ENCODE measurements at places on chromosomes 11 and 22. TPM values are rescaled to one million over a fixed set of nuclear protein-coding genes. Genes with fewer than 3 reads are reported as not detected.

Gene GAS2
- total RNA-seq = 15.9 TPM

DNA sequence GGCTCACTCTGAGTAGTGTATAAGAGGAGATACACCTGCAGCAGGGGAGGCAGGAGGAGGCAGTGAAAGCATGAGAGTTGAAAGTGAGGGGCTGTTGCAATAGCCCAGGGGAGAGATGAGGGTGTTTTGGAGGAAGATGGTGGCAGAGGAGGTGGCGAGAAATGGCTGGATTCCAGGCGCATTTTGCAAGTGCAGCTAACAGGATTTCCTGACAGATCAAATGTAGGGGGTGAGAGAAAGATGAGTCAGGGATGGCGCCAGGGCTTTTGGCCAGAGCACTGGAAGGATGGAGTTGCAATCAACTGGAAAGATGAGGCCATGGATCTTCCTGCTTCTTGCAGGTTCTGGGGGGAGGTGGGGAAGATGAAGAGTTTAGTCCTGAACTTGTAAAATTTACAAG, 16.8 kb upstream of the TSPAN18 start:
- DNase-seq = no peak
- H3K27ac ChIP-seq = no peak overlapping the region
- H3K36me3 ChIP-seq = no peaks in the 10 kb centered on the region
- H3K4me1 ChIP-seq = no peaks in the 10 kb centered on the region

- DNase-seq = no peak
- no peaks in the 10 kb centered on the region for H3K4me1 ChIP-seq
- no peaks in the 10 kb centered on the region for H3K27me3 ChIP-seq
- no peaks in the 10 kb centered on the region for H3K36me3 ChIP-seq
- H3K4me3 ChIP-seq = no peak overlapping the region
Measured at GRCh38 chr11:15453211-15453765, 338.6 kb downstream of the INSC start.

- no peaks in the 10 kb centered on the region for H3K27me3 ChIP-seq
- no peak overlapping the region for H3K27ac ChIP-seq
- H3K4me3 ChIP-seq = no peak overlapping the region
Measured at GRCh38 chr11:61089806-61090491, 12.3 kb upstream of the CD5 start.

DNA sequence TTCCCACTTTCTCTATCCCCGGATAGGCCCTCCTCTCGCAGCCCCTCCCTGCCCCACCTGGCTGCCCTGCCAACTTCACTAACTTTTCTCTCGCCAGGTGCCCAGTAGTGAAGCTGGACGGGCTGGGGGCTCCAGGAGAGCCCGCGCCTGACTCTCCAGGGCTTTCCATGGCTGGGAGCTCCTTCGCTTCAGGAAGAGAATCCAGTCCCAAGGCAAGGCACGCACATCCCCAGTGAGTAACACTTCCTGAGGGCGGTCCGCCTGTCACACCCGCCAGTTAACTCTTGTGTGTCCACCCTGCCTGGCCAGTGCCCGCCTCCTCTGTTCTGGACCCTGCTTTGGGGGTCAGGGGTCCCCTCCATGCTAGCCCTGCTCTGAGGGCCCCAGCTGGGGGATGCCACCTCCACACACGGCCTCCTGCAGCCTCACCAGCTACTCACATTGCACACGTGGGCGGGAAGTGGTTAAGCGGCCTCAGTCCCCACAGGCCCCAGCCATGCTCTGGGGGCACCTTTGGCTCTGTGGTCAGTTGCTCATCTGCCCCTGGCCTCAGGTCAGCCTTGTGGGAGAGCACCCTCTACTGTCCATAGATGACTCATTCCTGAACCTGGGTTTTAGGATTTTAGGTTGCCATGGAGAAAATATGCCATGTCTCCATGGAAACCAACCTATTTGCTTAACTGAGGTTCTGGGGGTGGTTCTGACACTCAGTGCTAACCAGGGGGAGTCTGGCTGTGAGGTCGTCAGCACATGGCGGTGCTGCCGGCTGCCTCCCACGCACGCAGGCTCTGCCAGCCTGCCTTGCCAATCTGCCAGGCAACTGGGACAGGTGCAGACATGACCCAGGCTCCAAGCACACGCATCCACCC, at the start of gene RIN1:
TSS of gene RIN1 (minus strand) at position 201 of the 869 bp plus-strand sequence. CDS start at position 169, 32 bp downstream.
- no peaks in the 10 kb centered on the region for H3K27me3 ChIP-seq
- H3K36me3 ChIP-seq = peaks cover 57% of the 10 kb centered on the region

GRCh38 chr11:118200497-118200896, 24.1 kb upstream of the SCN2B start:
- H3K4me3 ChIP-seq = no peak overlapping the region
- no peak overlapping the region for H3K27ac ChIP-seq
- H3K36me3 ChIP-seq = no peaks in the 10 kb centered on the region
- no peaks in the 10 kb centered on the region for H3K27me3 ChIP-seq
- DNase-seq = no peak

DNA sequence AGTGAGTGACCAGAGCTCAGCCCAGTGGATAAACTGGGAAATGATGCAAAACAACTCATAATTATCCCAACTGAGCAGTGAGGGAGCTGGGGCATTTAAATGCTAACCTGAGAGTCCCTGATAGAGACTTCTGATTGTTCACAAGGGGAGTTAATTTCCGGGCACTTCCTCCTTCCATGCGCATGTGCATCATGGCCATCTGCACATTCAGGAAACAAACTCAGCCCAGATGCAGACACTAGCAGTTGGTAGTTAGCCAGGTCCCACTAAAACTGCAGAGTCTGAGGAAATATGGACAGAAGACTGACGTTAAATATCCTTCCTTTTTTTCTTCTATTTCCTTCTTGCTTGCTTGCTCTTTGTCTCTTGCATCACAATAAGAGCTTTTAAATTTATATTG, 852.1 kb upstream of the LRRC4C start:
- H3K27ac ChIP-seq = no peak overlapping the region
- H3K4me1 ChIP-seq = no peaks in the 10 kb centered on the region
- no peak for DNase-seq

DNA sequence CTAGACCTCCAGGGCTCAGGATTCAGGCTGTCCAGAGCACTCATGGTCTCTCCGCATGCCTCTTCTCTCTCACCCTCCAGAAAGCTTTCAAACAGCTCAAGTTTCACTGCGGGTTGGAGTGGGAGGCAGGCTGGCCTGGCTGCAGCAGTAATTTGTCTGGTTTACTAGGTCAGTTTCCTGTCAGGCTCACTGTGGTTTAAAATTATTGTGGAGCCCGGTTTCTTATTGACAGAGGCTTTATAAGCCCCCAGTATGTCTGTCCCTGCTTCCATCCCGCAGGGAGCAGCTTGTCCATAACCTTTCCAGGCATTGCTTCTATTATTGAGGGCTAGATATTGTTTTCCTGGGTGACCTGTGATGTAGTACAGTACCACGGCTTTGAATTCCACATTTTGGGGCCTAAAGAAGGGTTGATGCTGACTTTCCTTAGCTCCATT, 235.3 kb upstream of the SORL1-AS1 start:
- no peak overlapping the region for H3K4me3 ChIP-seq
- DNase-seq = no peak
- no peak overlapping the region for H3K27ac ChIP-seq
- no peaks in the 10 kb centered on the region for H3K4me1 ChIP-seq
- H3K27me3 ChIP-seq = no peaks in the 10 kb centered on the region

Gene LARGE2
- total RNA-seq = not detected

Gene NEFH
- total RNA-seq = 0.16 TPM

Gene LDHAL6A
- total RNA-seq = not detected

- H3K27ac ChIP-seq = no peak overlapping the region
- H3K4me3 ChIP-seq = no peak overlapping the region
- no peak for DNase-seq
- H3K4me1 ChIP-seq = no peaks in the 10 kb centered on the region
Measured at GRCh38 chr11:31326470-31327148, 42.9 kb downstream of the DCDC1 start.

- no peak for DNase-seq
- peaks cover 32% of the 10 kb centered on the region for H3K4me1 ChIP-seq
- peak overlapping the region; percentile 62 for H3K4me3 ChIP-seq
- no peaks in the 10 kb centered on the region for H3K36me3 ChIP-seq
- no peaks in the 10 kb centered on the region for H3K27me3 ChIP-seq
Measured at GRCh38 chr11:84922212-84922805, 704.8 kb downstream of the DLG2 start.

DNA sequence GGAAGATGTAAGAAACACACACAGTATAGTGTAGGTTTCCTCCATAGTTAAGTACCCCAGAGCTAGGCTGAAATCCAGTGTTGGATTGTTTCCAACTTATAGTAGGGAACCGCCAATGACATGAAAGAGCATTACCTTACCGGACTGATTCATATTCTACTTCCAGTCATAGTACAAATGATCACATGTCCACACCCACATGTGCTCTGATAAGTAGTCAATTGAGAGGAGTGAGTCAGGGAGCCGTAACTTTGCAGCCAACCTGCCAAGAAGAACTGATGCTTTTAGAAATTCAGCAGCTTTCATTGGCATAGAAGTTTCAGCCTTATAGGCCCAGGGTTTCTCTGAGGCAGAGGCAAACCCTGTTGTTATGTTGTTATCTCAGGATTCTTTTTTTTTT, 240.6 kb downstream of the ETS1 start:
- DNase-seq = no peak
- H3K4me1 ChIP-seq = peaks cover 21% of the 10 kb centered on the region
- H3K36me3 ChIP-seq = no peaks in the 10 kb centered on the region
- H3K27me3 ChIP-seq = no peaks in the 10 kb centered on the region
- no peak overlapping the region for H3K4me3 ChIP-seq

DNA sequence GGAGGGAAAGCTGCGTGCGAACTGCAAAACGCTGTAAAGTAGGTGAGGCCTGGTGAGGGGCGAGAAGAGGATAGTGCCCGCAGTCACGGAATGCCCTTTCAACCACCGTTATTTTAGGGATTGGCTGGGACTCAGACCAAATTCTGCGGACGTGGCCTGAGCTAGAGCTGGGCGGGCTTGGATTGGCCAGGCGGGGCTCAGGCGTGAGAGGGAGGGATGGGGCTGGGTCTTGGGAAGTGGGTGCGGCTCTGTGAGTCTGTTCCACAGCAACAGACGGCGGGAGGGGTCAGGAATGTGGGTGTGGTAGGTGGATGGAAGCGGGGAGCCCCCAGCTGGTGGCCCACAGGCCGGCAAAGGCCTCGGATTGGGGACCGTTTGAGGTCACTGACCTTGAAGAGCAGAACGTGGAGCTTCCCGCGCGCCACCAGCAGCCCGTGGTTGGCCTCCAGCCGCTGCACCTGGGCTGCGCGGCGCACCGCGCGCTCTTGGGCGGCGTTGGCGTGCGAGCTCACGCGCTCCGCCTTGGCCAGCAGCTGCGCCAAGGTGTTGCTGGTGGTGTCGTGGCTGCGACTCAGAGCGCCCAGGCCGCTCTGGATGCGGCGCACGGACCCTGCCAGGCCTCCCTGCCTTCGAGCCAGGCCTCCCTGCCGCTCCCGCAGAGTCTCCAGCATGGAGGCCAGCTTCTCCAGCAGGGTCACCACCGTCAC, 444 bp downstream of the CAVIN3 start:
- peak overlapping the region; percentile 100 for H3K27ac ChIP-seq
- no peaks in the 10 kb centered on the region for H3K36me3 ChIP-seq
- H3K27me3 ChIP-seq = no peaks in the 10 kb centered on the region
- peak; percentile 96 for DNase-seq

GRCh38 chr11:65780770-65781151, at the start of gene AP5B1:
TSS of gene AP5B1 (minus strand) at chr11:65780976. CDS start at chr11:65780591, 385 bp downstream.
- H3K27ac ChIP-seq = peak within 1 kb of the TSS; percentile 76
- H3K4me1 ChIP-seq = peaks cover 34% of the 10 kb centered on the region
- peaks cover 21% of the 10 kb centered on the region for H3K27me3 ChIP-seq
- DNase-seq = peak; percentile 68

DNA sequence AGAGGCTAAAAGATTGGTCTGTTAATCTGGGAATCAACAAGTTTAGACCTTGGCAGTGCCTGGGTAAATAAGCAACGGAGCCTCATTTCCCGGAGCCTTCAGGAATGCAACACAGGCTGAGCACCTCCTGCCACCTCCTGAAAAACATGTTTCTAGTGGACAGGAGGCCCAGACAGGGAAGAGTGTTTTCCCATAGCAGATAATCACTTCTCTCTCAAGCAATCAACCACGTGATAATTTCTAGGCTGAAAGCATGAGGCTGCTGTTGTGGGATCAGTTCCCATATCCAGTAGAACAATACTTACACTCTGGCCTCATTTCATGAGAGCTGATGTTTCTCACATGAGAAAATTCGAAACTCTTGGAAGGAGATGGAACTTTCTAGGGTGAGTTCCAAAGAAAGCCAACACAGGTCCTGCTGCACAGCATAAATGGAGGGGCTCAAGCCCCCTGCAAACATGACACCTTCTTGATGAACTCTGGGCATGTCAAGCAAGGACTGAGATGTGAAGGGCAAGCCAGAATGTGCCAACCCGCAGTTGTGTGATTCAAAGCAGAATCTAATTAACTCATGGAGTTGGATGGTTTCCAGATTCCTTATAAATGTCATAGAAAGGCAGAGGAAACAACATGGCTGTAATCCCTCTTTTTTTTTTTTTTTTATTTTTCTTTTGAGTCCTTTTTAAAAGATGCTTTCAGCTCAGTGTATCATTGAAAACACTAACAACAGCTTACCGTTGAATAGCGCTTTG, 228.5 kb upstream of the SESN3 start:
- no peak for DNase-seq
- peak overlapping the region; percentile 5 for H3K27ac ChIP-seq
- H3K27me3 ChIP-seq = no peaks in the 10 kb centered on the region
- H3K4me1 ChIP-seq = peaks cover 12% of the 10 kb centered on the region
- no peaks in the 10 kb centered on the region for H3K36me3 ChIP-seq

DNA sequence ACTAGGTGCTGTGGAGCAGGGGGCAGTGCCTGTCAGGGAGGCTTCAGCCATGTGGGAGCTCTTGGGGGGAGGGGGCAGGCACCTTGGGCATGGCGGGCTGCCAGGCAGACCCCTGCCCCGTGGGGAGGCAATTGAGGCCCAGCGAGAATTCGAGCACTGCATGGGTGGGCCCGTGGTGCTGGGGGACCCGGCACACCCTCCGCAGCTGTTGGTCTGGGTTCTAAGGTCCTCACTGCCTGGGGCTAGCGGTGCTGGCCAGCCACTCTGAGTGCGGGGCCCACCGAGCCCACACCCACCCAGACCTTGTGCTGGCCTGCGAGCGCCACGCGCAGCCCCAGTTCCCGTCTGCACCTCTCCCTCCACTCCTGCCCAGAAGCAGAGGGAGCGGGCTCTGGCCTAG, 835.5 kb upstream of the CNTN5 start:
- H3K27ac ChIP-seq = no peak overlapping the region
- H3K4me3 ChIP-seq = no peak overlapping the region
- H3K27me3 ChIP-seq = no peaks in the 10 kb centered on the region
- no peaks in the 10 kb centered on the region for H3K4me1 ChIP-seq

- peaks cover 95% of the 10 kb centered on the region for H3K27me3 ChIP-seq
- no peaks in the 10 kb centered on the region for H3K36me3 ChIP-seq
Measured at GRCh38 chr11:17736579-17736893, 2.0 kb downstream of the KCNC1 start.

Gene CYB5R3
- 298 TPM for total RNA-seq

DNA sequence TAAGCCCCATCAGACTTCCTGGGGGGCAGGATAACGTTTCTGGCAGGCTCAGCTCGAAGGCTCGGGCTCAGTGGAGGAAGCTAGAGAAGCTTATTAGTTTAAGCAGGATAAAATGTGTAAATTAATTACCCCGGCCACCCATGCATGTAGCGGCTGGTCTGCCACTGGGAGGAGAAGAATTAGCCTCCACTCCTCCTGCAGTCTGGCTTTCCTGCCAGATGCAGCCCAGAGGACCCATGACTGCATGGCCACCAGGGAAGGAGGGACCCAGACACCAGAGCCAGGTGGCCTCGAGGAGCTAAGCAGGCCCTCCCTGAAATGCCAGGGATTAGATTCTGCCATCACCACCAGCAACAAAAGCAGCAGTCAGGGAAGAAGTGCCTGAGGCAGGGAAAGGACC, 32.3 kb downstream of the TRIM29 start:
- H3K36me3 ChIP-seq = no peaks in the 10 kb centered on the region
- H3K4me3 ChIP-seq = no peak overlapping the region
- H3K27me3 ChIP-seq = peaks cover 77% of the 10 kb centered on the region
- no peaks in the 10 kb centered on the region for H3K4me1 ChIP-seq

- no peaks in the 10 kb centered on the region for H3K36me3 ChIP-seq
- peak; percentile 9 for DNase-seq
- H3K27me3 ChIP-seq = peaks cover 30% of the 10 kb centered on the region
- H3K4me1 ChIP-seq = peaks cover 16% of the 10 kb centered on the region
- no peak overlapping the region for H3K27ac ChIP-seq
Measured at GRCh38 chr11:1832920-1833295, 1.9 kb upstream of the SYT8 start.
